ENCODE measurements at places on chromosomes 2 and 18.

DNA sequence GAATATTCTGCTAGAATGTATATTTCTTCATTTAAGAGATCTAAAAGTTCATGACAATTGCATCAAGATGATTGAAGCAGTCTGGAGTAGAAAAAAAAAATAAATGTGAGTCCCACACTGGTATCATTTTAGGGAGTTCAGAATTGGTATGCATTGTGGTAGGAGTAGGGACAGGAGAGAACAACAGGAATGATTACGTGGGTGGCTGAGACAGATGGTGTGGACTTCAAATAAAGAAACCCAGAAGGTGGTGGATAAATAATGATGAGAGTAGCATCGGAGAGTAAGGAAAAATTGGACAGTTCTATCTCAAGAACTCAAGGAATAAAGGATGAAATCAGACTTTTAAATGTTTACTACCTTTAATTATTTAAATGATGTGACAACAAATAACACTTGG lies 289.6 kb downstream of the GALNT13 start:
- no peak for DNase-seq

DNA sequence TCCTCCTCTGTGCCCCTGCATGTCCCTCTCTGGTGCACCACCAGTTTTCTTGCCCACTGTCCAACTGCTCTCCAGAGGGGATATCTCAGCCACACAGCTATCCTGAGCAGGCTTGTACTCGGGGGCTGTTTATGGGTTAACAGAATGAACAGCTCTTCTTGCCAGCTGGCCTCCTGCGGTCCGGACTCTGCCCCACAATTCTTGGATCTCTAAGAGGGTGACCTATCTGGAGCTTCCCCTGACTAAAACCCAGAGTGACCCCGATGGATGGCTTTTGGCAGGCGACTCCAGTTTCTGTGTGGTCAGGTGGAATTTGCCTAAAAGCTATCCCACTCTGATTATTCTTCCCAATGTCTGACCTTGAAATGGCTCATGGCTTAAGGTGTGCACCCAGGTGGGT lies 9.1 kb downstream of the SOWAHC start:
- DNase-seq, result no peak

DNA sequence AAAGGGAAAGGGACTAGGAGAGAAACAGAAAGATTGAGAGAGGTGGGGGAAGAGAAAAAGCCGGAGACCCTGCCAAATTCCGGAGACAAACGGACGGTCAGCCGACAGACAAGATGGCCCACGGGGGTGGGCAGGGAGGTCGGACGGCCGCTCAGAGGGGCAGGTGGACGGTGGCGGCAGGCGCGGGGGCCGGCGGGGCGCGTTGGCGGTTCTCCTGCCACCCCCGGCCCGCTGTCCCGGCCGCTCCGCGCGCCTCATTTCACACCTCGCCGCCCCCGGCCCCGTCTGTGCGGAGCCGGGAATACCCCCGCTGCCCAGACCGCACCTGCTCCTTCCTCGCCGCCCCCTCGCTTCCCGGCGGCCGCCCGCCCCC lies 935 bp downstream of the SLC30A3 start:
- DNase-seq, result no peak

DNA sequence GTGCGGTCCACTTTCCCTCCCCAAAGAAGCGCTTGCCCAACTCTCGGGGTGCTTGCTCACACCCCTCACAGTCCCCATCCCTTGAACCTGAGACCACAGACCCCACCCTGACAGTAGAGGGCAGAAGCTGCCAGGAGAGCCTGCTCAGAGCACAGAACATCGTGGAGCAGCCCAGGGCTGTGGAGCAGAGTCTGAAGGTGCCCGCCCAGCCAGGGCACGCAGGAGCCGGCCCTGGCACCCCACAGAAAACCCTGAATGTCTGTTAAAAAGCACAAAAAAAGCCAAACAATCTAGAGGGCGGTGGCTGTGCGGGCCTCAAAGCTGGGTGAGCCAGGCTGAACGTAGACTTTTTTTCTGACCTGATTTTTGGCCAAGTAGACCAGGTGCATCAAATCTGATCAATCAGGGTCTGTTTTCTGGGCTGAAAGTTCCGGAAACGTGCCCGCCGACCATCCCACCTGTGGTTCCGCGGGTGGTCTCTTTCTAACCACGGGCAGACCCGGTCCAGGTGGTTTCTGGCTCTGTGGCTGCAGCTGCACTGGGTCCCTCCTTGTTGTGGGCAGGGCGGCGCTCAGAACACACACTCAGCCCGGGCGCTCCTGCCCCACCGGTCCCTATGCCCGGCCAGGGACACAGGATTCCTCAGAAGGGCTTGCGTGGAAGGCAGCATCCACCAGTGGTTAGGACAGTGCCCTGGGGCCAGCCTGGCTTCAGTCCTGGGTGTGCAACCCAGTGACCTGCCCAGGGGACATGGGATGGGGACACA lies 66.3 kb downstream of the SLC66A2 start:
- DNase-seq, result no peak

DNA sequence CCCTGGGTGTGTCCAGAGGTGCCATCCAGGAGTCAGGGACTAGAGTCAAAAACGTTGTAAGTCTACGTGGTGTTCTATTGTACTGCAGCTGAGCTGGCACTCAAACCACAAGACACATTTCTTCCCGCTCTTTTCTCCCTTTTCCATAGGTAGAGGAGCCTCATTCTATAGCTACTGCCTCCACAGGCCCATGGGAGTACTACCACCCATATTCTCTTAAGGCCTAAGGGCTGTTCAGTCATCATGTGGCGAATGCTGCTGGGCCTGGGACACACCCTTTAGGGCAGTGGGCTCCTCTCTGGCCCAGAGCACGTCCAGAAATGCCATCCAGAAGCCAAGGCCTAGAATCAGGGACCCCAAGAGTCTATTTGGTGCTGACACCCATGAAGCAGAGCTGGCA lies 1271.7 kb downstream of the CNTNAP5 start:
- DNase-seq, result no peak

DNA sequence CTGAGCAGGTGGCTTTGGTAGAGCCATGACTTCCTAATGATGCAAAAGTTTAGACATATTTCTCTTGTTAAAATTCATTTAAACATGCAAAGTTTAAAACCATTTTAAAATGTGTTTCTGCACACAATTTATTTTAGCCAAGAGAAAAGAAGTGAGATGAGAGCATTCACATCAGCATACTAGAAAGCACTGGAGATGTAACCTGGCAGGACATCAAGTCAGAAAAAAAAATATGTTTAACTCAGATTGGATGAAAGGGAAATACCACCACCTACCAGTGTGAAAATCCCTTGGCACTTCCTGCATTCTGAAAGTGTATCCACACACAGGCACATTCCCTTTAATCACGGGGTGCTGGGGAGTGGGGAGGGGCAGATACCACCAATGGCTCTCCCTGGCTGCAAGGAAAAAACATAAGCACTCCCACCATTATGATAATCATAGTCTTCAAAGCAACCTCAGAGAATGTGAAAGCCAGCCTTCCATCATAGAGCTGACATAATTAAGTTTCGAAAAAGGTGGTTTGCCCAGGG lies 25.0 kb downstream of the DNER start:
- no peak for DNase-seq

GRCh38 chr2:46679761-46680160 lies 200.4 kb downstream of the TMEM247 start:
- no peak for DNase-seq

- no peak for DNase-seq
These were observed 106.0 kb downstream of the SETBP1 start for GRCh38 chr18:44786688-44787087.

GRCh38 chr2:120798567-120799247 lies 63.0 kb downstream of the GLI2 start:
- DNase-seq, result peak; percentile 34

- no peak for DNase-seq
These were observed 593.3 kb downstream of the CPS1 start for GRCh38 chr2:211149731-211150130.

All from epithelial cell of esophagus (primary cell).